NCI-H446 (cell line): ENCODE measurements at places on chromosomes 5 and 9.
A peak's percentile ranks its signal among the peaks of the same experiment; 100 is the strongest.

GRCh38 chr5:20335978-20336377 lies 348.0 kb upstream of the CDH18 start:
- DNase-seq: no peak

DNA sequence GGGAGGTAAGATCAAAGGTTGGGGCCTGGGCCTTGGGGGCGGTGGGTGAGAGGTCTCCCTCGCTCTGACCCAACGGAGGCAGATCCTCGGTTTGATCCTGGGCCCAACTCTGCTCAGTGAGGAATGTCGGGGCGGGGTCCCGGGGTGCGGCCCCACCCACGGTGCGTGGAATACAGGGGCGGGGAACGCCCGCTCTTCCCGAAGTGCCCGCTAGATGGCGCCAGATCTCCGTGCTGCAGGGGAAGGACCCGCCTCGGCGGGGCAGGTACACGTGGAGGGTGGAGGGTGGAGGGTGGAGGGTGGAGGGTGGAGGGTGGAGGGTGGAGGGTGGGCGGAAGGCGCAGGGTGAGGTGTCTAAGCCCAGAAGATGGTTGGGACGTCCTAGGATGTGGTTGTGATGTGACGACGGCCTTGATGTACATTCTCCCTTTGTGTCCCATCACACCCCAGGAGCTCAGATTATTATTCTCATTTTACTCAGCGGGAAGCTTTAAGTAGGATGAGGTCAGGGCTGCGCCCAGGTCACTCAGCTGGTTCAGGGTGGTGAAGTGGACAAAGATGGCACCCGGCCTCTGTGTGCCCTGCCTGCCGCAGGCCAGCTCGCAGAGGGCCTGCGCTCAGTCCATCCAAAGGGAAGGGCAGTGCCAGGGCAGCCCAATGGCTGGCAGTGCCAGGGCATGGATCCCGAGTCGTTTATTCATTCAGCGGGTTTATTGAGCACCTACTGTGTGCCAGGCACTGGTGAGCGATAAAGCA lies 9.4 kb upstream of the RPS14 start:
- peak; percentile 7 for DNase-seq

- no peak for DNase-seq
Observed at GRCh38 chr5:109324351-109324750, 85.4 kb downstream of the PJA2 start.

DNA sequence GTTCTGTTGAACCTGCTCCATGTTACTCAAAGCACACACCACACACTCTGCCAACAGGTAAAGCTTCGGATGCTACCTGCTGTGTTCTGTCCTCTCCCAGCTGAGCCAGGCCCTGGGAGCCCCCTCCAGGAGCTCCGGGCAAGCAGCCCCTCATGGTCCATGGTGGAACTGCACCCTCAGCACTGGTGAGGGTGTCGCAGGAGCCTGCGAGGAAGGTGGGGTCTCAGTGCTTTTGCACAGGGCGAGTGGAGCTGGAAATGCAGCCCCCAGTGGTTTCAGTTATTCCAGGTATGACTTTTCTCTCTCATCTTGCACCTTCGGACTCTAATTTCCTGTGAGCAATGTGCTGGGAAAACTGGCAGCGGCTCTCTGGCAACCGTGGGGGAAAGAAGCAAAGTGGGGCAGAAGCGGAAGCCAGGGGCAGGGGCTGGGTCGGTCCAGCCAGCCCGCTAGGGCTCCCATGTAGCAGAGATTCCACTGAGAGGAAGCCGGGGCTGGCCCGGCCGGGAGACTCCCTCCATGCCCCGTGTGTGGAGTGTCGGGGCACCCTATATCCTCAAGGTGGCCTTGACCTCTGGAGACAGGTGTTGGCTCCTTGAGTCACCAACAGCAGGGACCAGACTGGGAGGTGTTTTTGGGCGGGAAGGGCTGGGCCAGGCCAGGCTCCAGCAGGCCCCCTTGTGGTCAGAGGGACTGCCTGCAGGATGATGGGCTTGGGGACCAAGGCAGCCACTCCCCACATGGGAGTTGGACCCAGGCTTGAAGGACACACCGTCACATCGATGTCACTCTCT lies 75.6 kb upstream of the PRSS3 start:
- DNase-seq: peak; percentile 55

- no peak for DNase-seq
Observed at GRCh38 chr5:89595056-89595455, 712.1 kb upstream of the MEF2C start.

GRCh38 chr5:100802208-100802607 lies 100.9 kb downstream of the ST8SIA4 start:
- DNase-seq: no peak

GRCh38 chr9:129776938-129777768 lies 24.3 kb upstream of the PTGES start:
- peak; percentile 40 for DNase-seq

DNA sequence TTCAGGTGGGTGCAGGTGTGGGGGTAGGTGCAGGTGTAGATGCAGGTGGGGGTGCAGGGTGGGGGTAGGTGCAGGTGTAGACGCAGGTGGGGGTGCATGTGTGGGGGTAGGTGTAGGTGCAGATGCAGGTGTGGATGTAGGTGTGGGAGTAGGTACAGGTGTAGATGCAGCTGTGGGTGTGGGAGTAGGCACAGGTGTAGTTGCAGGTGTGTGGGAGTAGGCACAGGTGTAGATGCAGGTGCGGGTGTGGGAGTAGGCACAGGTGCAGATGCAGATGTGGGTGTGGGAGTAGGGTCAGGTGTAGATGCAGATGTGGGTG lies 94.6 kb downstream of the PHF2 start:
- no peak for DNase-seq

- no peak for DNase-seq
Observed at GRCh38 chr5:90949469-90950358, 391.1 kb downstream of the ADGRV1 start.

DNA sequence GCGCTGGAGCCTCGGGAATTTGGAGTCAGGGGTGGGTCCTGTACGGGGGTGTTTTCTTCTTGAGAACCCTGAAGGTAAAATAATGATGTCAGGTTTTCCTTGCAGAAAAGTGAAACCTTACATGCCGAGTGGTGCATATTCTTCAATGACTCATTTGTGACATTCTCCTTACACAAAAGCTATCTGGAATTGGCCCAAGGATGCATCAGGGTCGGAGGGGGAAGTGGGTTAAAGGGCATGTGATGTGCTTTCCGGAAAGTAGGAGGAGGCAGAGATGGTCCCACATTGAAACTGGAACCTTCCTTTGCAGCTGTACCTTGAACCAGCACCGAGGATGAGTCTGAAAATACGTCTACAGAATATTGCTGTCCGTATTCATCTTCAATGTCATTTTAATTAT lies 411.2 kb upstream of the IRX4 start:
- no peak for DNase-seq

DNA sequence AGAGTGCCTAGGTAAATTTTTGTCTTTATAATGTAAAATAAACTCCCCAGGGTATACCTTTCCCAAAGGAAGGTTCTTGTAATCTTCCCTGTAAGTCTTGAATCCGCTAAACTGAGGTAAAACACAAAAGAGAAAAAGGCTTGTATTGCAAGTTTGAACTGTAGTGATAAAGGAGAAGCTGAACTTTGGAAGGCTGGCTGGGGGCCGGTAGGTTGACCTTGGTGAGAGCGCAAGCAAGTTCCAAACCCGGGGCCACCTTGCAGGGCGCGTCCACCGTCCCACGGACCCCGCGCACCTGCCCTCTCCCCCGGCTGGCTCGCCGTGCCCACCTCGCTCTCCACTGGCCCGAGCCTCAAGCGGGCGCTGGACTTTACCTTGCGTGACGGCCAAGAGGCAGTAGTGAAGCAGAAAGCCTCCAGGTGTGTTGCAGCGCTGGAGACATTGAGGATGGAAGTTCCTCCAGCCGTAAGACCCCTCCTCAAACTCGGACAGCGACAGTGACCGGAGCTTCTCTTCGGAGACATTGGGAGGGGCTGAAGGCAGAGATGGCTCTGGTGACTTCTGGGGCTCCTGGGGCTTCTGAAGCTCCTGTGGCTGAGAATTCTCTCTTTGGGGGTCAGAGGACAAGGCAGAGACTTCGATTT lies 428 bp downstream of the SLCO4C1 start:
- no peak for DNase-seq
